Fibroblast of the aortic adventitia (primary cell): ENCODE measurements at places on chromosomes 12 and 14.

DNA sequence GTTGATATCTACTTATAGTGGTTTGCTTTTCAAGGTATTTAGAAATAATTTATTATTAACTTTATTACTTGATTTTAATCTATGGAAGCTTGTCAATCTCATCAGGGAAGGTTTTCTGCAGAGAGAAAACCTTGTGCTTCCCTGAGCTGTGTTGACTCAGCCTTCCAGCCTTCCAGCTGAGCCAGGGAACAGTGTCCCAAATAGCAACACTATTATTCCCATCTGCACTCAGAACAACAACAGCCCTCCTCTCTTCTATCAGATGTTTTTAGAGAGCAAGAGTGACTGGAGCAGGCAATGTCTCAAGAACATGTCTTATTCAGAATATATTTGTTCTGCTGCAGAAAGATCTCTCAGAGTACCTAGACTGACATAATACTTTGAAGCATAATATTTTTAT, 389.9 kb upstream of the GARIN6 start:
- DNase-seq = no peak

DNA sequence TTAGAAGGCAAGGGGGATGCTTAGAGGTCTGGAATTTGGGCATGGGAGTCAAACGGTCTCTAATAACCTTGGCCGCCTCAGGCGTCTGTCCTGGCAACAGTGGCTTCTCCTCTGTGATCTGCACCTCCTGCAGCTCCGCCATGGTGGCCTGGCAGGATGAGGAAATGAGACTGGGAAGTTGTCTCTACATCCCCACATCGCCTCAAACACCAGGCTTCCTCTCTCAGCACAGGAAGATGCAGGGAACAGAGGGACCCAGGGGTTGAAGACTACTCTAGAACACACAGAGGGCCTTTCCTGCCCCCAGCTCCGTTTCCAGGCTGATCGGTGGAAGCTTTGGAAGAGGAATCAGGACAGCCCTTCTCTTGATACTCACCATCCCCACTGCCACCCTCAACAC, 1.7 kb downstream of the NDRG2 start:
- no peak for DNase-seq

DNA sequence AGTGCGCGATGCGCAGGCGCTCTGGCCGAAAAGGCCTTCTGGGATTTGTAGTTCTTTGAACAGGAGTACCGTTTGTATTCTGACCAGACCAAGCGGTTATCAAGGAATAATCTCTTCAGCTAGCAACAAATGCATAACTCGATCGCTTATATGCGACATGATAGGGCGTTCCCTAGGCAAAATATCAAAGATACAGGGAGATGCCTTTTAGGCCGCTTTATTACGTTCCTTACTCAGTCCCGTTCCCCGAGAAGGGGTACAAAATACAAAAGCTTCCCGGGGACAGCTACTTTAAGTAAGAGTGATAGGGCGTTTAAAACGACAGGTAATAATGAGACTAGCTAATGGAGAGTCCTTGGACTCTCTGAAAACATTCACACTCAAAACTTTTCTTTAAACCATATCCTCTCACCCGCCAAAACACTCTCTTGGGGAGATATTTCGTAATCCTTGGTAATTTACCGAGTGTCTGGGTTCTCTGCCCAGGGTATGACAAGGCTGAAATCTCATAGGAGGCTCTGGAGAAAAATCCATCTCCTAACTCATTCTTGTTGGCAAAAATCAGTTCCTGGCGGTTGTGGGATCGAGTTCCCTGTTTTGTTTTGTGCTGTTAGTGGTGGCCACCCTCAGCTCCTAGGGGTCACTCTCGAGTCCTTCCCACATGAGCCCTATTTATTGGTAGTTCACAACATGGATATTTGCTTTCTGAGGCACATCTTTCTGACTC, 412 bp upstream of the SNW1 start:
- peak; percentile 96 for DNase-seq

- no peak for DNase-seq
These were observed 2.4 kb downstream of the ULK1 start for GRCh38 chr12:131896811-131897270.

GRCh38 chr12:53500776-53501614, at the start of gene TARBP2:
TSS of gene TARBP2 (plus strand) at chr12:53501283. CDS start at chr12:53501409, 126 bp downstream.
- peak; percentile 100 for DNase-seq

DNA sequence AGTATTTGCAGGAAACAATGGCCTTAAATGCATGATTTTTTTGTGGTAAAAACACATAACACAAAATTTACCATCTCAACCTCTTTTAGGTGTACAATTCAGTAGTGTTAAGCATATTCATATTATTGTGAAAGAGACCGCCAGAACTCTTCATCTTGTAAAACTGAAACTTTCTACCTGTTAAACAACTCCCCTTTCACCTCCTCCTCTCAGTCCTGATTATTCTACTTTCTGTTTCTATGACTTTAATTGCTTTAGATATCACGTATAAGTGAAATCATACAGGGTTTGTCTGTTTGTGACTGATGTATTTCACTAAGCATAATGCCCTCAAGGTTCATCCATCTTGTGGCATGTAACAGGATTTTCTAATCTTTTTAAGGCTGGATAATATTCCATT, 353.4 kb downstream of the ADAMTS20 start:
- no peak for DNase-seq

GRCh38 chr14:79742142-79742541, 469.2 kb downstream of the DIO2 start:
- no peak for DNase-seq

GRCh38 chr12:11563785-11564739, 85.4 kb upstream of the ETV6 start:
- DNase-seq = no peak

DNA sequence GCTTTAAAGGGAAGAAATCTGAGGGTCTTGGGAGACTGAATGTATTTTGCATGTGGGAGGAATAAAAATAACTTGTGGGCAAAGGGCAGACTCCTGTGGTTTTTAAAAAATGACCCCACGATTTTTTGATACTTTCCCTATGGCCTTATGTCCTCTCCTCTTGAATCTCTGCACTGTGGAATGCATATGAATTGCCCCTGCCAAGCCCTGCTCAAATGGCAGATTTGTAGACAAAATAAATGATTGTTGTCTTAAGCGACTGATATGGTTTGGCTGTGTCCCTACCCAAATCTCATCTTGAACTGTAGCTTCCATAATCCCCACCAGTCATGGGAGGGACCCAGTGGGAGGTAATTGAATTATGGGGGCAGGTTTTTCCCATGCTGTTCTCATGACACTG, 223.8 kb downstream of the DACT1 start:
- DNase-seq = peak; percentile 44

- DNase-seq = no peak
These were observed 44.8 kb upstream of the TBX5 start for GRCh38 chr12:114450515-114451300.

GRCh38 chr12:12282761-12283425, 16.0 kb upstream of the LRP6 start:
- peak; percentile 91 for DNase-seq

- no peak for DNase-seq
These were observed 1.5 kb upstream of the NOXRED1 start for GRCh38 chr14:77424862-77425261.

DNA sequence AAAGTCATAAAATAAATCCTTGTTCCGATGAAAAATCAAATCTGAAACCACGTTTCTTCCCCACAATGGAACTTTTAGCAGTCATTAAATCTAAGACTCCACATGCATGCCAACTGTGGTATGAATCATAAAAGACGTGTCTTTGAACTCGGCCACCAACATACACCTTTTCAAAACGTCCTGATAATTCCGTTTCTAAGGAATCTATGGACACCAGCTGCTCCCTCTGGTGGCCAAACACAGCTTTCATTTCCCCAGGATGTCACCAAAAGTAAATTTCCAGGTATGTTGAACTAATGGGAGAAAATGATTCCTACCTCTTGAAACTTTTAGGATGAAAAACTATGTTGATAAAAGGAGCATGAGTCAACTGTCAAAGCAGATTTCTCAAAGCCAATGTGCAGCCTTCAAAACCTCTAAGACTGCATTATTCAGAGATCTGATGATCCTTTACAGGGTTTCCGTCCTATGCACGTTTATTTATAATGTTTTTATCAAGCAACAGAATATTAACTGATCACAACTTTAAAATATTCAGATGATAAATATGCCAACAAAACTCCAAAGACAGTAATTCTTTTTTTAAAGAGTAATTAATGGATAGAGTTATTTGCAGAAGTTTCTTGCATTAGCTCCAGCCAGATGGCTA, 96.2 kb downstream of the CIT start:
- DNase-seq = peak; percentile 63

DNA sequence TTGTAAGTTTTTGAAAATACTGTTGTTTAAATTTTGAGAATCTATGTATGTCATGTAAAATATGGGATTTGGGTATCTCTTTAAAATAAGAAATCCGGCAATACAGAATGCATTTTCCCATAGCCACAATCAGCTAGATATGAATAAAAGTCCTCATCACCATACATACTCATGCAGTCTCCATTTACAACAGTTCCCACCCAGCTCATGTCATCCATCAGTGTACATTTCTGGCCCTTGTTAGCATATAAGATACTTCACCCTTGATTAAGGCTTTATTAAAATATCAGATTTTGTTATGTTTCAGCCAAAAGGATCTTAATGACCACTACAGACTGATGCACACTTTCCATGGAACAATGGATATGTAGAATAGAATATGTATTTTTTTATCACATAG, 218.0 kb downstream of the DPY19L2 start:
- DNase-seq = no peak

- DNase-seq = no peak
These were observed 9.0 kb downstream of the KCTD10 start for GRCh38 chr12:109467978-109468676.

GRCh38 chr12:19220205-19220604, 90.7 kb downstream of the PLEKHA5 start:
- peak; percentile 93 for DNase-seq

GRCh38 chr14:35818346-35819115, 7.6 kb upstream of the BRMS1L start:
- DNase-seq = peak; percentile 60

DNA sequence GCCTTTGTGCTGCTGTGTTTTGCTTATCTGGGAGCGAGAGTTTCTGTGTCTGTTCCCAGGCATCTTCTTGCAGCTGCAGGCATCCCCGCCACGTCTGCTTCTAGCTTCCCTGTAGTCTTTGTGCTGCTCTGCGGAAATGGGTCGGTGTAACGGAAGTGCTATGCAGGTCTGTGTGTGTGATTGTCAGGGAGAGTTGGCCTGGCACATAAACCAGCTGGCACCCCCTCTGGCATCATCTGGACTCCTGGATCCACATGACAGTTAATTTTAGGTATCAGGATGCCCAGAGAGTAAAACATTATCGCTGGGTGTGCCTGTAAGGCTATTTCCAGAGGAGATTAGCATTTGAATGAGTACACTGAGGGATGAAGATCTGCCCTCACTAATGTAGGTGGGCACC, 9.4 kb upstream of the OASL start:
- no peak for DNase-seq

DNA sequence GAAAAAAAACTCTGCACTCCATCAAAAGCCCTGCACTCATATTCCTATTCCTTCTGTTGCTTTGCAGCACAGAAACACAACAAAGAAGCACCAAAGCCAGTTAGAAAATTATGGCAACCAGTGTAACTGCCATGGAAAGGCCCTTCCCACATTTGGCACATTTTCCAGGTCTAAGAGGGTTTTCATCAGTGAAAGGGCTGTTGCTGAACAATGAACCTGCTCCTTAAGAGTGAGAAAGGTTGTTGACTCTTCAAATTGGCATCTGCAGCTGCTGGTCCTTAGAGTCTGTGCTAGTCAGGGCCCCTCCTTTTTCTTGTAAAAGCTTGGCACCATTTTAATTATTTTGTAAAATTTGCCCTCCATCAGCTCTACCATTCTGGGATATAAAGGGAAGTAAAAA, 378.7 kb upstream of the KITLG start:
- DNase-seq = no peak

DNA sequence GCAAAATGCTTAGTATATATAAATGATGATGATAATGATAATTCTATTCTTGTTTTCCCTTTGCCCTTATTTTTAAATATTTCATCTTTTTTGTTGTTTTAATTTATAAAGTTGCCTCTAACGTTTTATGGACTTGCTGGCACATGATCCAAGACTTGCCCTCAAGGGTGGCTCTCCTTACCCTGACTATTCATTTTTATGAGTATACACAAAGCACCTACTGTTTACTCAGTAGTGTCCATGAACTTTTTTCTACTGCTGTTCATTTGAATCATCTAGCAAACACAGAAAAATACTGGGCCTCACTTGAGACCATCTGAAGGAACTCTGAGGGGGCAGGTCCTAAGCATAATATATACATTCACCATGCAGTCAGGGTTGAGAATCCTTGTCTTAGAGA, 276.2 kb downstream of the AACS start:
- no peak for DNase-seq

- DNase-seq = no peak
These were observed 41.3 kb upstream of the SYCP3 start for GRCh38 chr12:101780599-101780998.

GRCh38 chr14:98900798-98901197, 371.2 kb downstream of the BCL11B start:
- no peak for DNase-seq

DNA sequence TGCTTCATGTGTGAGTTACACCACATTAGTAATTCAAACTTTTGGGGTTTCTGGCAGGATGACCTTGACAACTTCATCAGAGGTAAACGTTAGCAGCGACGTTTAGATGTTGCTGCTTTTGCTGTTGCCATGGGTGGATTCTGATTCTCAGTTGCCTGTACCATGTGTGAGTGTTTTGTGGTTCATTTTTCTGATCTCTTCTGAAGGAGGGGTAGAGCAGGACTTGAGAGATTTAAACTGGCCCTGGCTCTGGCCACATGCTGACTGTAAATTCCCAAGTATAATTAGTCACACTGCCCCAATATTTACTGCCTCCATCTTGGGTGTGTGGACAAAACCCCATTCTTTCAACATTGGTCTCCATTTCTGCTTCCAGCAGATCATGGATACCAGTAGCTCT, 110.4 kb downstream of the ETV6 start:
- DNase-seq = no peak

DNA sequence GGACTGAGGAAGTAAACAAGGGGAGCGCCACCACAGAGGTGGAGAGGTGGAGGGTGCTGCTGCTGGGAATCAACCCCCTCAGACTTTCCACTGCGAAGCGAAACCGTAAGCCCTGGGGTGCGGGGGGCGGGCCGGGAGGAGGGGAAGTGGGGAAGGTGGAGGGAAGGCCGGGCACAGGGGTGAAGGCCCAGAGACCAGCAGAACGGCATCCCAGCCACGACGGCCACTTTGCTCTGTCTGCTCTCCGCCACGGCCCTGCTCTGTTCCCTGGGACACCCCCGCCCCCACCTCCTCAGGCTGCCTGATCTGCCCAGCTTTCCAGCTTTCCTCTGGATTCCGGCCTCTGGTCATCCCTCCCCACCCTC, at the start of gene LAG3:
Gene LAG3, plus strand, starts transcription at position 190 of the 365 bp plus-strand sequence. CDS start 333 bp downstream, outside the sequence.
- DNase-seq = no peak

GRCh38 chr12:46233423-46233822, 35.4 kb downstream of the SLC38A1 start:
- DNase-seq = no peak

DNA sequence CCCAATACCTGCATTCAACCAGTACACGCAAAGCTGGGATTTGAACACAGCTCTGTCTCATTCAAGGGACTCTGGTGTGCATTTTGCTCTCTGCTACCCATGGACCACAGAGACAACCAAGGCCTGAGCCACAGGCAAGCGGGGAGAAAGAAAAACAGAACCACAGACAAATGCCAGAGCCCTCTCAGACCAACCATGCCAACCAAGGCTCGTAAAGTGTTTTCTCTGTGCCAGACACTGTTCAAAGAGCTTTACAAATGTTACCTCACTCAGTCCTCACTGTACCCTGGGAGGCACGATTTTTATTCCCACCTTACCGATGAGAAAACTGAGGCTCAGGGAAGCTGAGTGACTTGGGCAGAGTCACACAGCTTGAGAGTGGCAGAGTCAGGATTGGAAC, 32.4 kb upstream of the EML1 start:
- no peak for DNase-seq
